Immature natural killer cell (primary cell): ENCODE measurements at places on chromosomes 4 and X. TPM values are rescaled to one million over a fixed set of nuclear protein-coding genes. Genes with fewer than 3 reads are reported as not detected.
A peak's percentile ranks its signal among the peaks of the same experiment; 100 is the strongest.

The MSANTD1 gene
- polyA plus RNA-seq = not detected

The AKAP14 gene
- not detected for polyA plus RNA-seq

The GTPBP6 gene
- 37.2 TPM for polyA plus RNA-seq

The FANCB gene
- 2.5 TPM for polyA plus RNA-seq

The FATE1 gene
- polyA plus RNA-seq = not detected

The UGT2B11 gene
- not detected for polyA plus RNA-seq

The NKX6-1 gene
- not detected for polyA plus RNA-seq

The CLDN2 gene
- polyA plus RNA-seq = not detected

The MAGEA9B gene
- polyA plus RNA-seq = not detected

The ZBTB49 gene
- 3.2 TPM for polyA plus RNA-seq

GRCh38 chrX:110081320-110081719 is 78.4 kb downstream of the TMEM164 start:
- no peak for DNase-seq
- no peaks in the 10 kb centered on the region for H3K36me3 ChIP-seq
- peaks cover 6% of the 10 kb centered on the region for H3K4me1 ChIP-seq
- H3K27me3 ChIP-seq = peaks cover 2% of the 10 kb centered on the region

- no peak overlapping the region for H3K27ac ChIP-seq
- no peaks in the 10 kb centered on the region for H3K36me3 ChIP-seq
- no peaks in the 10 kb centered on the region for H3K4me1 ChIP-seq
These were observed 248.9 kb downstream of the SLC7A11 start for GRCh38 chr4:137993232-137993631.

GRCh38 chr4:37758226-37758625 is 68.3 kb upstream of the PGM2 start:
- H3K4me1 ChIP-seq = no peaks in the 10 kb centered on the region
- no peak overlapping the region for H3K27ac ChIP-seq
- H3K36me3 ChIP-seq = no peaks in the 10 kb centered on the region
- peaks cover 3% of the 10 kb centered on the region for H3K27me3 ChIP-seq

GRCh38 chrX:20066968-20067708 is 49.6 kb downstream of the MAP7D2 start:
- H3K4me1 ChIP-seq = no peaks in the 10 kb centered on the region
- no peak overlapping the region for H3K27ac ChIP-seq
- H3K36me3 ChIP-seq = no peaks in the 10 kb centered on the region
- peak; percentile 21 for DNase-seq

- H3K27ac ChIP-seq = no peak overlapping the region
- H3K27me3 ChIP-seq = no peaks in the 10 kb centered on the region
- no peak overlapping the region for H3K4me3 ChIP-seq
- no peaks in the 10 kb centered on the region for H3K4me1 ChIP-seq
These were observed 1272.1 kb downstream of the ARAP2 start for GRCh38 chr4:34972189-34972588.

DNA sequence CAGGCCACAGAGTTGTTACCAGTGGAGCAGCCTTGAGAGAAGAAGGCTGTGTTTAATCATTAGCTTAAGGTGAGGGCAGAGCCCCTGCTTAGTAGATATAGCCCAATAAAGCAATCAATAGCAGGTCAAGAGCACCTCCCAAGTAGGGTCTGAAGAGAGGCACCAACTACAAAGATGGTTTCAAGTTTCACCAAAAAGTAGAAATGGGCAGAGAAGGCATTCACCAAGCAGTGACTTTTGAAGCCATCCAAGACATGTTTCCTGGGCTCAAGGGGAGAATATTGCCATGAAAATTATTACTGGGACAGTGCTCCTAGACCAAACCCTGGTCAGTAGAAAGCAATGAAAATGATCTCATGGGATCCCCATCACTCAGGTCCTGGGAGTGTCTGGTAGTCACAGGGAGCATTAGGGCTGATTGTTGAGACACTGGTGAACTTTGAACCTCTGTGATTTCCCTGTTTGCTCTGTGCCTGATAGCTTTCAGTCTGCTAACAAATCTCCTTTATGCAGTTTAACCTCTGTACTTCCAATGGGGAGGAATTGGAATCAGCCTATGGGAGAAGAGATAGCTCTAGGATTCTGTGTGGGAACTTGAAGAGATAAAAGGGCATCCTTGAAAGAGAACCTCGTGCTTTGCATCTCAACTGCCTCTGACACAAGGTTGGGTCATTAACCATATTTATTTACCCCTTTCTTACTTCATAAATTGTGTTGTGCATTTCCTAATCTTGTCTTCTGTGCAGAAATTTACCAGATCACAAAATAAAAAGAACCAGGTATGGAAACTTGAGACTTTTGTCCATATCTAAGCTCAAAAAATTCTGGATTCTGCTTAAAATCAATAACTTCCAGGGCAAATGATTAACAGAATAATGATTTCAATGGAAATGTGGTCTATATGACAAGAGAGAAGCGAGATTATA is 9.3 kb upstream of the OTC start:
- no peak for DNase-seq
- no peaks in the 10 kb centered on the region for H3K4me1 ChIP-seq
- no peaks in the 10 kb centered on the region for H3K36me3 ChIP-seq
- no peak overlapping the region for H3K4me3 ChIP-seq

DNA sequence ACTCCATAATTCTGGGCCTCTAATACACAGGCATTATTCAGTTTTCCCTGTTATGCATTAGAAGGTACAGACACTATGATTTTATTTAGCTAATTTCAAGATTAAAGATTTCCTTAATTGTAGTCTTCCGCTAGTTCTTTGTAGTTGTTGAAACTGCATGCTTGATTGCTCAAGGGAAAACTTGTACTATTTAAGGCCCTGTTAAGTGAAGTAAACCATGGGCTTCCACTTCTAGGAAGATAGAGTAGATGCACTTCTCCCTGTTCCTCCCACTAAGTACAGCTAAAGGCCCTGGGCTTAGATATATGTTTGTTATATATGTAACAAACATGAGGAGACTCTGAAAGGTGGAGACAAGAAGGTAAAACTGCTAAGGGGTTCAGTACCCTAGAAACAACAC is 215.8 kb upstream of the LEF1 start:
- no peak overlapping the region for H3K4me3 ChIP-seq
- H3K27ac ChIP-seq = no peak overlapping the region
- no peaks in the 10 kb centered on the region for H3K4me1 ChIP-seq
- no peaks in the 10 kb centered on the region for H3K36me3 ChIP-seq

GRCh38 chr4:77065382-77065781 is 10.4 kb downstream of the CCNI start:
- H3K36me3 ChIP-seq = peaks cover 10% of the 10 kb centered on the region
- DNase-seq = no peak
- H3K4me1 ChIP-seq = peaks cover 39% of the 10 kb centered on the region
- peaks cover 7% of the 10 kb centered on the region for H3K27me3 ChIP-seq

DNA sequence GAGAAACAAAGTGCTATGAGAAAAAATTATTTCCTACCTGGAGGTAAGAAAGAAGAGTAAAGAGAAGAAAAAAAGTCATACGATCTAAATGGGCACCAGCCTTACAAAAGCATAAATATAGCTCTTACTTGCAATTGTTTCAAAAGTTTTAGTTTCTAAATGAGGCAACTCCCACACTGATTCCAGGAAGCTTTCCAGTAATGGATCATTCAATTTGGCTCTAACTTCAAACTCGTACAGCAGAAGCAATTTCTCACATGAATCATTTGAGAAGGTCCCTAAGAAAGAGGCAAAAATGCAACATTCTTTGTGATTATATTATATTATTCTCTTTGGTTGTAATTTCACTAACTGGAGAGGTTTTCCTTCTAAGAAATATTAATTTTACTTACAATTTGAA is 109.9 kb downstream of the DLG3 start:
- H3K36me3 ChIP-seq = no peaks in the 10 kb centered on the region
- peaks cover 7% of the 10 kb centered on the region for H3K27me3 ChIP-seq
- no peak overlapping the region for H3K4me3 ChIP-seq
- no peak overlapping the region for H3K27ac ChIP-seq
- no peak for DNase-seq

DNA sequence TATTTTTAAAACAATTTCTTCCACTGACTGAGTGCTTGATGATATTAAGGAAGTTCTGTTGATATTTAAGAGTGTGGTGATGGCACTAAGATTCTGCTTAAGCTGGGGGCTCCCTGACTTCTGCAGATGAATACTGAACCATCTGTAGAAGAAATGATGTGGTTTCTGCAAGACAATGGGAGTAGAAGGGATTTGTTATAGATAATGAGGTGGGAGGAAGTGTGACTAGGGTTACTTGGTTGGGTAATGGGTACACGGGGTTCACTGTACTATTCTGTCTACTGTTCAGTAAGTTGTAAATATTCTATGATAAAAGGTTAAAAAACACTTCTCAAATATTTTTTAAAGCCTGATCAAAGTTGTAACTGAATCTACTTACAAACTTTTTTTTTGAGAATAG is 60.9 kb upstream of the TXK start:
- no peaks in the 10 kb centered on the region for H3K36me3 ChIP-seq
- H3K27ac ChIP-seq = no peak overlapping the region
- no peak overlapping the region for H3K4me3 ChIP-seq
- H3K4me1 ChIP-seq = peaks cover 18% of the 10 kb centered on the region
- DNase-seq = no peak
- peaks cover 2% of the 10 kb centered on the region for H3K27me3 ChIP-seq

- no peak for DNase-seq
- H3K27me3 ChIP-seq = no peaks in the 10 kb centered on the region
- H3K4me1 ChIP-seq = no peaks in the 10 kb centered on the region
- no peak overlapping the region for H3K27ac ChIP-seq
- H3K4me3 ChIP-seq = no peak overlapping the region
- H3K36me3 ChIP-seq = no peaks in the 10 kb centered on the region
These were observed 313.0 kb downstream of the DCTD start for GRCh38 chr4:182604161-182604622.

DNA sequence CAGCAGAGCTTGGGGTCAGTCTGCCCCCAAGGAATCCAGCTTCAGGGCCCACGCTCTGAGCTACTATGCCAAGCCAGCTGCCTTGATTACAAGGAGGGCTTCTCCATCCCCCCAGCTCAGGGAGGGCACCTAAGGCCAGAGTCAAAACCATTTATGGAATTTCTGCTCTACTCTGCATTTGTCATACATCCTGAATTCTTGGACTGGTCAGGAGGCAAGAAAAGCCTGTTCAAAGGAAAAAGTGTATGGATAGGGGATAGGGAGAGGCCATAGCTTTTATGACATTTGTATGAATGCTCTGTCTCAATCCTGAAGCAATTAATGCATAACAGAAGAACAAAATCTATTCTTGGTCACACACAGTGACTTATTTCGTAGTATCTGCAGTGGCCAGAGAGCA is 32.2 kb downstream of the EDNRA start:
- peaks cover 1% of the 10 kb centered on the region for H3K27me3 ChIP-seq
- no peak overlapping the region for H3K27ac ChIP-seq

DNA sequence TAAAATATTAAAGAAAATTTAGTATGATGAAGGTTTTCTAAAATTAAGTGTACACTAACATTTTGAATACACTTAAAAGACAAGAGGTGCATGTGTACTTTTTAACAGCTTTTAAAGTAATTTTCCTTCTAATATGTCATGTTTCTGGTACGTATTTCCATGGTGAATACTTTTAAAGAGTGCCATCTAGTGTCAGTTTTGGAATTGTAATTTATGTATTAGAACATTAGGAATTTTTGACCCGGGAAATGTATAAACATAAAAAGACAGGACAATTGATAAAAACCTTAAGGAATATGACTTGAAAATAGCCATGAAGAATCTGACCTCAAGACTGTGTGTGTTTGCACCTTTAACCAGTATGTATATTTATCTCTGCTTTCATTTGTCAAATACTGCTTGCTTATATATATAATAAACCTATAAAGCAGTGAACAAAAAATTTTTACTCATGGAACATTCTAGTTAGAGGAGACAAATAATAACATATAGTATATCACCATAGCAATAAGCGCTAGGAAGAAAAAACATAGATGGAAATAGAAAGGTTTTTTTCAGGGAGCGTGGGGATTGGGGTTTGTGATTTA is 7.2 kb downstream of the GSTCD start:
- H3K27me3 ChIP-seq = peaks cover 6% of the 10 kb centered on the region
- no peaks in the 10 kb centered on the region for H3K4me1 ChIP-seq
- peak; percentile 21 for DNase-seq
- no peak overlapping the region for H3K27ac ChIP-seq
- H3K4me3 ChIP-seq = no peak overlapping the region
- no peaks in the 10 kb centered on the region for H3K36me3 ChIP-seq

- H3K4me3 ChIP-seq = no peak overlapping the region
- no peaks in the 10 kb centered on the region for H3K27me3 ChIP-seq
- no peak overlapping the region for H3K27ac ChIP-seq
- no peaks in the 10 kb centered on the region for H3K4me1 ChIP-seq
These were observed 12.3 kb upstream of the IL21 start for GRCh38 chr4:122633211-122633610.
